Ammon's horn (tissue), 1 donor: ENCODE measurements at places on chromosomes 12 and 14.

- no peak for DNase-seq
Measured at GRCh38 chr14:25322784-25323183, 272.8 kb upstream of the STXBP6 start.

- no peak for DNase-seq
Measured at GRCh38 chr14:66240105-66240504, 246.1 kb upstream of the CCDC196 start.

DNA sequence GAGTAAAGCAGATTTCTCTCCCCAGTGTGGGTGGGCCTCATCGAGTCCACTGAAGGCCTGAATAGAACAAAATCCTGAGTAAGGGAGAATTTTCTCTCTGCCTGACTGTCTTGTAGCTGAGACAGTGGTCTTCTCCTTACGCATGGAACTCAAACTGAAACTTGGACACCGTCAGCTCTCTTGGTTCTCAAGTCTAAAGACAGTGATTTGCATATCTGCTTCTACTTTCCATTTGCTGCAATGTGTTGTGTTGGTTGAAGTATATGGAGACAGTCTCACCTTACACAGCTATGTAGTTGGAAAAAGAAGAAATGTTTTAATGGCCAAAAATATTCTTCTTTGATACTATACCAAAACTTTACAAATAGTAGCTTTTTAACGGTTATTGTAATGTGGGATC, 160.2 kb upstream of the LMNTD1 start:
- DNase-seq = no peak

DNA sequence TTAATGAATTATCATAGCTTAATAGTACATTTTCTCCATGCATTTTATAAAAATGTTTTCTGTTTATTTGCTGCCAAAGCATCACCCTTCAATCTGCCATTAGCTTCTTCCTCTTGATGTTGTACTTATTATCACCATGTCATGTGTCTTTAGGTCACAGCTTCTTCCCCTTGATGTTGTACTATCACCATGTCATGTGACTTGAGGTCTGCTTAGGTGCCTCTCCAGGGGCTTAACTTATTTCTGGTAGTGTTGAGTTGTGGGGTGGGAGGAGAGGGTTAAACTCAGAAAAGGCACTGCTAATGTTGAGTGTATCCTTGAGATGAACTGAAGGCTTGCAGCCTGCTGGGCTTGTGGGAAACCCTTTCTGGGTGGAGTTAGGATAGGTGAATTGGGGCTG, 87.8 kb downstream of the DAAM1 start:
- DNase-seq = no peak

- DNase-seq = no peak
Measured at GRCh38 chr12:124082687-124083086, 109.7 kb downstream of the ZNF664 start.
